CD4-positive, alpha-beta T cell treated with Interleukin-2 at 100 ng/mL for 4 hours (primary cell): ENCODE measurements at places on chromosomes 1 and 21.

DNA sequence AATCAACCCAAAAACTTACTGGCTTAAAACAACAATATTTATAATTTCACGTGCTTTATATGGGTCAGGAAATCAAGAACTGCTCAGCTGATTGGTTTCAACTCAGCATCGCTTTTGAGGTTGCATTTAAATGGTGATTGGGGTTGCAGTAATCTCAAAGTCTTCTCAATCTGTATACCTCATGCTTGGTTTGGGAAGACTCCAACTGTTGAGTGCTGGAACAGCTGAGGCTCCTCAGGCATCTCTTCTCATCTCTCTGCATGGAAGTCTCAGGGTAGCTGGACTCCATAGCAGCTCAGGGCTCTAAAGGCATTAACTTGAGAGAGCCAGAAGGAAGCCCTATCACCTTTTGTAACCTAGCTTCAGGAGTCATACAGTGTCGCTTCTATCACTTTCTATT lies 35.1 kb downstream of the AK5 start:
- DNase-seq, result no peak

DNA sequence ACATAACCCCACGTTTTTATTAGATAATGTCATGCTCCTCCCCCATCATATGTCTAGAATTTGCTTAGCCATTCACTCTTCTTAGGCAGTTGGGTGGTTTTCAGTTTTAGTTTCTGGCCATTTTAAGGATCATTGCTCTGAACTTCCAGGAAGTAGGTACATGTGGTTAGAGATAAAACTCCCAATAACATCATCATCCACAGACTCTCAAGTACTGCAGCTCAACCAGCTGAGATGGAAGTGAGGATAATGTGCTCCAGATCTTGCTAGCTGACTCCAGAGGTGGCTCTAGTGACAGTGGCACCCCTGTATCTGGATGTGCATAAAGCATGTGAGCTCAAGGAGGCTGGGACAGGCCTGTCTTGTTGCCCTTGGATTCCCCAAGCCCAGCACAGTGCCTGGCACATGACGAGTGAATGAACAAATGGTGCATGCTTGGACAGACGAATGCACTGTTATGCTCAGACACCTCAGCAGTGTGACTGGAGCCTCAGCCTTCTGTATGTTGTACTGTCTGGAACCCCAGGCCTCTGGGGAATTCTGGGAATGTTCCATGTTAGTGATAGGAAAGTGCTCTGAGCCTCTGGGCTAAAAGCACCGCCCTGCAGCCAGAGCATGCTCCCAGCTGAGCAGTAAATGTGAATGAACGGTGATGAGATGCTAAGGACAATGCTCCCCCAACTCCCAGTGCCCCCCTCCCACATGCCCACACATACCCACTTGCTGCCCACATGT lies 16.4 kb upstream of the KCNN3 start:
- no peak for DNase-seq

GRCh38 chr1:223712850-223713474 lies 623 bp downstream of the CAPN2 start:
- DNase-seq, result peak; percentile 36

DNA sequence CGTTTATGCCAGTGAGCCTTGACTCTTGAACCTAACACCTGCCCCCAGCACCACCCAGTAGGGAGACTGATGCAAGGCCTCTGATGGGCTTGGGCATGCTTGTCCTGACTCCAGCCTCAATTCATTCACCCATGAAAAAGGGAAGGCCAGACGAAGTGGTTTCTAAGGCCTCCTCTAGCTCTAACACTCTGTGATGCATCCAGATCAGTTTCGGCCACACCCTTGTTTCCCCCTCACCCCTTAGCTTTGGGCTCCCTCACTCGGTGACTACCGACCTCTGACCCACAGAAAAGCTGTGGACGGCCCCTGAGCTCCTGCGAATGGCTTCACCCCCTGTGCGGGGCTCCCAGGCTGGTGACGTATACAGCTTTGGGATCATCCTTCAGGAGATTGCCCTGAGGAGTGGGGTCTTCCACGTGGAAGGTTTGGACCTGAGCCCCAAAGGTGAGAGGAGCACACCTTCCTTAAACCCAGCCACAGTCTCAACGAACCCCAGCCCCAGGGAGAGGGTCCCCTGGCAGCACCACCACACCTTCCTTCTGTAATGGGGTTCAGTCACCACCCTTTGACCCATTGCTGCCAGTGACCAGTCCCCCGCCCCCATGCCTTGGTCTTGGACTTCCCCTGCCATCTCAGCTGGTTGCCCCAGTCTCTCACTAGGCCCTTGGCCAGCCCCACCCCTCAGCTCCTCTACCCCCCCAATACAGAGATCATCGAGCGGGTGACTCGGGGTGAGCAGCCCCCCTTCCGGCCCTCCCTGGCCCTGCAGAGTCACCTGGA lies 9.0 kb downstream of the NPR1 start:
- DNase-seq, result no peak

- DNase-seq, result no peak
Measured at GRCh38 chr1:84973498-84974334, 23.2 kb downstream of the MCOLN2 start.

- DNase-seq, result peak; percentile 46
Measured at GRCh38 chr1:214637722-214638458, 34.9 kb downstream of the CENPF start.

DNA sequence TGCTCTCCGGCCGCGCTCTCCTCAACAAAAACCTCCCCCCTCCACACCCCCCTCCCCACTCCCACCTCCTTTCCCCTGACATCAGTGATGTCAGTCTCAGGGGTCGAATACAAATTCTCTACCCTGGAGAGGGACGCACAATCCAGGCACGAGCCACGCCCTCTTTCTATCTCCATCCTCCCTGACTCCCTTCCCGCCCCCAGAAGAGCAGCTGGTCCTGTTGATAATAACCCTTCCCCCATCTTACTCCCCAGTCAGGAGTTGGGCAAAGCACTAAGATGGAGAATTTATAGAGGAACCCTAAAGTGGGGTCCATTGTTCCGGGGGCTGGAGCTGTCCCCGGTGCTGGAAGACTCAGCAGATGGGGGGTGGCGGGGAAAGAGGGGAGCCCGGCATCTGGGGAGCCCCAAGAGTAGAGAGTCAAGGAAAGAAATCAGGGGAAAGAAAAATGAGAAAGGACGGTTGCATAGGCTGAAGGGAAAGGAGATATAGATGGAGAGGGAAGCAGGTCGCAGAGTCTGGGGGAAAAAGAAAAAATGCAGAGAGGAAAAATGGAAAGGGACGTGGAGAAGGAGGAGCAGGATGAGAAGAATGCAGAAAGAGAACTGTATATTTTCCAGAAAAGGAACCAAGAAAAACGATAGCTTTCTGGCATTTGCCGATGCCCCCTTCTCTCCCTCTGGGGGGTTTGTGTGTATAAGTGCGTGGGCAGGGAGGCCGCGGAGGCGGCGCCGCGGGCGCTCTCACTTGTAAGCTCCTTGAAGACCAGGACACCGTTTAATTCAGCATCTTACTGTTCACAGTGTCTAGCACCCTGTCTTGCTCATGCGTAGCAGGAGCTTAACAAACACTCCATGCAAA lies at the start of gene CELF3:
CELF3 (minus strand) TSS at position 33 of the 861 bp plus-strand sequence. CDS start 783 bp downstream, outside the sequence.
- DNase-seq, result no peak

DNA sequence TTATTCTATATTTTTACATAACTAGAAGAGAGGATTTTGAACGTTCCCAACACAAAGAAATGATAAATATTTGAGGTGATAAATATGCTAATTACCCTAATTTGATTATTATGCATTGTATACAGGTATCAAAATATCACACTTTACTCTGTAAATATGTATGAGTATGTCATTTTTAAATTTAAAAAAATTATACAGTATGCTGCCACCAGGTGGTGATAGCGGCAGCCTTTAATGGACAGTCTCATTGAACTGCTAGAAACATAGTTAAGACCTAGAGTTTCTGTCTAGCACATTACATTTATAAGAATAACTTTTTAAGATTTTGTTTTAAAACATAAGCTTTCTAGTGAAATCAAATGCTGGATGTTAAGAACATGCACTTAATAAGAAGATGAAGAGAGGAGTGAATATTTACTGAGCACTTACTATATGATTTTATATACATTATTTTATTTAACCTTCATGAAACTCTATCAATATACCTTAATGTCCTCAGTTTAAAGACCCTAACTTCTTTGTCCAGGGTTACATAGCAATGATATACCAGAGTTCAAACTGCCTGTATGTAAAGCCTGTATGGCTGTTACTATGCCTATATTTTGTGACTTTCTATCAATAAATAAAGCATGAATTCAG lies 207.1 kb downstream of the NUF2 start:
- no peak for DNase-seq

DNA sequence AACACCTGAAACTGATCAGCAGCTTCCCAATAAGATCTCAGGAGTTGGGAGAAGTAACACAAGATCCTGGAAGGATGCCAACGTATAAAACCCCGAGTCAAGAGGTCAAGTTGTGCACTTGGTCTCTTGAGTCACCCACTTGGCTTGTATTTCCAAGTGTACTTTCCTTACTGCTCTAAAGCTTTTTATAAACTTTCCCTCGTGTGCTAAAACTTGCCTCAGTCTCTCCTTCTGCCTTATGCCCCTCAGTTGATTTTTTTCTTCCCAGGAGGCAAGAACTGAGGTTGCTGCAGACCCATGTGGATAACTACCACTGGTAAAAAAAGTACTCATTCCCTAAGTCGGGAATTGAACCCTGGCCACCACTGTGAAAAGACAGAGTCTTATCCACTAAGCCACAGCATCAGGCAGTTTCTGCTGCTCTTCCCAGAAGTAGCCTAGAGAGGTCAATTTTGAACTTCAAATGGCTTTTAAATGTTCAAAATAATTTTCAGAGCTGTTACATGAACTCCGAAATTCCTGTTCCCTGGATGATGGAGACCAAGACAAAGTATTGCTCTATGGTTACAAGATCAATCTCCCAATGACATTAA lies 28.9 kb downstream of the ITLN2 start:
- no peak for DNase-seq

DNA sequence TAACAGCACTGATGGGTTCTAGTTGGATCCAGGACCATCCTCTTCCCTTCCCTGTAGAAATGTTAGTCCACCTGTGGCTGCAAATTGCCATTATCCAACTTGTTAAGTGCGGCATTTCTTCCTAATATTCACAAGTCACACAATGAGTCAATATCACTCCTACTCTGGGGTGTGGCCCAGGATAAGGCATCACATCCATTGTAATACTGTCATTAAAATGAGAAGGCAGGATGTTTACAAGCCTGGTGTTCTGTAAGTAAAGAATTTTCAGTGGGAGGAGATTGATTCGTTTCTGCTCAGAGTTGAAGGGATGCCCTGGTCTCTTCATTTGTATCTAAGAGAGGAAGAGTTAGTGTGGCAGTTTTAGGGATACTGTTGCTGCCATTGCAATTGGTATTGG lies 18.1 kb upstream of the ARHGAP29 start:
- DNase-seq, result no peak

DNA sequence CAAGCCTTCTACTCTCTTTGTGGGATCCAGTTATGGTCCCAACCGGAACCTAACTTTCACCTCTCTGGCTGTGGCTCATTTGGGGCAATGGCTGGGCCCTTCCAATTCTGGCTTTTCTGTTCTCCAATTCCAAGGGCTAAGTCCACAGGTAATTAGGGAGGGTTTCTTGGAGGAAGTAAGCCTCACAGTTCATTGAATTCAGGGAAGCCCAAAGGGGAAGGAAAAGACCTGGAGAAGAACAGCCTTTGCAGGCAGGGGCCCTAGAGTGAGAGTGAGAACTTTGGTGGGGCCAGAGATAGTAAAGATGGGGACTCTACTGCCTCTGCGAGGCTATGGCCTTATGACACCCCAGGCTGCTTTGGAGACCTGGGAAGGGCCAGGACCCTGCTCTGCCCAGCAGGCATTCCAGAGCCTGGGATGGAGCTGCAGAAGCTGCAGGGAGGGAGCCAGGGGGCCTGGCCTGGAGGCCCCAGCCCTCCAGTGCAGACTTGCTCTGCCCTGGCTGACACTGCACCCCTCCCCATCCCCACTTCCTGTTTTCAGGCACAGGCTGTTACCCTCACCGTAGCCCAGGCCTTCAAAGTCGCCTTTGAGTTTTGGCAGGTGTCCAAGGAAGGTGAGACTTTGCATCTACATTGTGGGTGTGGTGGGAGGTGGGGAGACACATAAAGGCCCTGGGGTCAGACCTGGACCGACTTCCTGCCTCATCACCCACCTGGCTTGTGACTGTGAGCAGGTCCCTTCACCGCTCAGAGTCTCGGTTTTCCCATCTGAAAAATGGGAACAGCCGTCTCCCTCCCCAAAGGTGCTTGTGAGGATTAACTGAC lies 18.9 kb downstream of the LDLRAP1 start:
- DNase-seq, result peak; percentile 92

DNA sequence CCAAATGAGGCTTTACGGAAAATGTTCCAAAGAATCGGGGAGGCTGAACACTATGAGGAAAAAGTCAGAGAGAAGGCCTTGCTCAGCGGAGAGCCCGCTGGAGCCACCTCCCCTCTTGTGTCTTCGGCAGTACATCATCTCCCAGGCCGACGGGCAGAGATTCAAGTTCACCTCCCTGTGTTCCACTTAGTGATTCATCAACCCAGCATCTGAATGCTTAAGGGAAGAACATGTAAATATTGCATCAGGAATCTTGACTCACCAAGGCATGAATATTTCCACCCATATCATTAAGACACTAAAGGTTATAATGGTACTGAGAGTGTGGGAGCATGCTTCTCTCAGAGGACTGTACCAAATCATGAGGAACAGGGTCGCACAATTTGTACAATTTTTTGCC lies 172.5 kb downstream of the ST6GALNAC5 start:
- no peak for DNase-seq

DNA sequence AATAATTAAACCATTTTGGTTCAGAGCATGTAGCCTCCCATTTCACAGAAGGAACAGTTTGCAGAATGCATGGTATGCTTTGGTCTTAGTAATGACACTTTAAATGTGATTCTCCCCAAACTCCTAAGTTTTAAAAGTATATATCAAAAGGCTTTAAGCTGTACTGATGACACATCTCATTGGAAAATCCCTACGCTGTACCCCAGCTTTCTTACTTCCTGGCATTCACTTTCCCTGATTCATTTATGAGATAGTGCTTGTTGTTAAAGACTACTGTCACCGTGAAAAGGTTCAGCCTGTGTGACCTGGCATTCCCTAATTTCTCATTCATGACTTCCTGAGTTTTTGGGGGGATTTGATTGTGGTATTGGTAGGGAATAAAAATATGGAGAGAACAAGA lies 53.4 kb downstream of the MPZL1 start:
- no peak for DNase-seq

- no peak for DNase-seq
Measured at GRCh38 chr1:187110351-187110750, 281.6 kb downstream of the PLA2G4A start.

- DNase-seq, result no peak
Measured at GRCh38 chr1:71882637-71883036, 399.7 kb downstream of the NEGR1 start.

- no peak for DNase-seq
Measured at GRCh38 chr21:37983336-37984095, 67.3 kb upstream of the KCNJ6 start.

- peak; percentile 35 for DNase-seq
Measured at GRCh38 chr1:202967684-202968281, 726 bp upstream of the CYB5R1 start.
